ENCODE measurements at places on chromosomes 5 and 9.

GRCh38 chr5:125054146-125054545 is 307.7 kb upstream of the ZNF608 start:
- DNase-seq, result no peak

GRCh38 chr9:93575796-93576257 is 557 bp upstream of the PHF2 start:
- DNase-seq, result peak; percentile 20

- no peak for DNase-seq
These were observed 18.7 kb downstream of the XRCC4 start for GRCh38 chr5:83095957-83096539.

DNA sequence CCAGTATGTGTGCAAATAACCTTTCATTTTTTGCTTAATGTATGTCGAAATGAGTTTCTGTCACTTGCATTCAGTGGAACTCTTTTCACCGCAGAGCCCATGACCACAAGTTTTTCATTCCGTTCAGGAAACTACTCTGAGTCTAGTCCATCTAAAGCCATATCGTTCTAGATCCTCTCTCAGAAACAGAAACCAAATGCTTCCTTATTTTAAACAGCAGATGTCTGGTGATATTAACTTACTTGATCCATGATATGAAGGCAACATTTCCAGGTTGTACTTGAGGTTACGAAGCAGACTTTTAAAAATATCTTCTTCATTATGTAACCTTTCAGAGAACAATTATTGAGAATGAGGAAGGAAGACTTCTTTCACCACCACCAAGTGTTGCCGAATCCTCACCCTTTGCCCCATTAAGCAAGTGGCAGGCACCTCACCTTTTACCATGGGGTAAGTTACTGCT is 72.4 kb upstream of the GNAQ start:
- no peak for DNase-seq

GRCh38 chr5:54720341-54720740 is 202.8 kb downstream of the SNX18 start:
- DNase-seq, result no peak

DNA sequence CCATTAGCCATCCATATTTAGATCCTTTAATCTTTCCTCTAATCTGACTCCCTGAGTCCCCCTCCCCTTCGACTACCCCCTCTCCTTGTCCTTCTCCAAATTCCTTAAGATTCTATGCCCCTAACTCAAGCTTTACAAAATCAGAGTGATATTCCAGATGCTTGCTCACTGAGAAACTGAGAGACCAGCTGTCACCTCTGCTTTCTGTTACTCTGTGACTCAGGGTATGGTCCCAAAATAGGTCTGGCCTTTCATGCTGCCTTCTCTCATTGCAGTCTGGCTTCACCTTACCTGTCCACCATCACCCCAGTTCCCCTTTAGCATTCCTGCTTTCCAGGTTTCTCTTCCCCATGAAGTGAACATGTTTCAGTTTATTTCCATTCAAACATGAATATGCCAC is 383.3 kb upstream of the SLC30A5 start:
- no peak for DNase-seq

DNA sequence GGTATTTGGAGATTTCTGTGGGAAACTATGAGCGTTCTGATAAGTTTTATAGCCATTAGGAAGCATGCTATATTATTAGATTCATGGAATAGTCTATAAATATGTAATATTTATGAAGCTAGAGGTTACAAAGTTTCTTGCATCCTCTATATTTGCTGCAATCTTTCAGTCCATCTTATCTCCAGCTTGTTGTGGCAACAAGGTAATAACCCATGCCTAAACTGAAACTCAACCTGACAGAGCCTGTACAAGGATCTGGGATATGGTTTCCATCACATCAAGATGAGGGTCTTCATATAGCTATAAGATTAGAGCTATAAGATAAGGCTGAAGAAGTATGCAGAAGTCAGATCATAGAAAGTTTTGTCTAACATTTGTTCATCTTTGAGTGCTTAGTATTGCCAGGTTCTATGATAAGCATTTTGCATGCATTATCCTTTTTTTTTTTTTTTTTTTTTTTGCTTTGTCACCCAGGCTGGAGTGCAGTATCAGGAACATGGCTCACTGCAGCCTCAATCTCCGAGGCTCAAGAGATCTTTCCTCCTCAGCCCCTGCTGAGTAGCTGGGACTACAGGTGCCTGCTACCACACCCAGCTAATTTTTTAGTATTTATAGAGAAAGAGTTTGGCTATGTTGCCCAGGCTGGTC is 14.8 kb downstream of the BAAT start:
- DNase-seq, result no peak

DNA sequence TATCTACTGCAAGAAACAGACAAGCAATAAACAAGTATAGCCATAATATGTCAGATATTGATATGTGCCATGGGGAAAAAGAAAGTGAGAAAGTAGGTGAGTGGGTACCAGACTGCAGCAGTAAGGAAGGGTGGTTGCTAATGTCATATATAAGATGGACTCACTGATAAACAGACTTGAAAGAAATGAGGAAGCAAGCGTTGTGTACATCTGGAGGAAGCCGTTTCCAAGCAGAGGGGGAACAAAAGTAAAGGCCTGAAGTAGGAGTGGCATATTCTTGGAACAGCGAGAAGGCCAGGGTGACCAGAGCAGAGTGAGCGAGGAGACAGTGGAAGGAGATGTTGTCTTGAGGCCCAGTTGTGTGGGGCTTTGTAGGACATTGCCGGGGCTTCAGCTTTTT is 142.2 kb upstream of the MAP3K1 start:
- no peak for DNase-seq

DNA sequence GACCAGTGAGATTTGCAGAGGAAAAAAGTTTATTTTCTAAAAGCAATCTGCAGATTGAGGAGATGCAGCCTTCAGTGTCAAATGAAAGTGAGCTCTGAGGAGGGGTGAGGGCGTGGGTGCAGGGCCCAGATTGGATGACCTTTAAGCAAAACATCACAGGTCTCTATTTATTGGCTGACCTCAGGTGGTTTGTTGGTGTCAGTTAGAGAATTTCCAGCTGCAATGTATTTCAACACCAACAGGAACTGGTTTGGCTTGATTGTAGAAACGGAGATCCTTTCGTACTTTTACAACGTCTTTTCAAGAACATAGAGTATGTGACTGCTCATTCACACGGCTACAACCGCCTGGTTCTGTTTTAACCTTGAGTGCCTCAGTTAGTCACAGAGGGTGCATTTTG is 1069.1 kb downstream of the EFNA5 start:
- no peak for DNase-seq

DNA sequence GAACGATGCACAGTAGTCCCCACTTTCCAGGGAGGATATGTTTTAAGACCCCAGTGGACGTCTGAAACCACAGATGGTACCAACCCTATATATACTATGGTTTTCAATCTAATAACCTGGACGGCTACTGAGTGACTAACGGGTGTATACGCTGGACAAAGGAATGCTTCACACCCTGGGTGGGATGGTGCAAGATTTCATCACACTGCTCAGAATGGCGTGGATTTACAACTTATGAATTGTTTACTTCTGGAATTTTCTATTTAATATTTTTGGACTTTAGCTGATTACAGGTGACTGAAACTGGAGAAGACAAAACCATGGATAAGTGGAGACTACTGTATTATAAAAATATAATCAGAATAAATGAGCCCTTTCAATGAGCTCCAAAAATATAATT is 147.6 kb upstream of the TRIM32 start:
- DNase-seq, result no peak

- peak; percentile 37 for DNase-seq
These were observed 35.7 kb downstream of the EXD3 start for GRCh38 chr9:137387114-137387890.

- no peak for DNase-seq
These were observed 3.1 kb downstream of the EIF4E1B start for GRCh38 chr5:176633598-176633997.

DNA sequence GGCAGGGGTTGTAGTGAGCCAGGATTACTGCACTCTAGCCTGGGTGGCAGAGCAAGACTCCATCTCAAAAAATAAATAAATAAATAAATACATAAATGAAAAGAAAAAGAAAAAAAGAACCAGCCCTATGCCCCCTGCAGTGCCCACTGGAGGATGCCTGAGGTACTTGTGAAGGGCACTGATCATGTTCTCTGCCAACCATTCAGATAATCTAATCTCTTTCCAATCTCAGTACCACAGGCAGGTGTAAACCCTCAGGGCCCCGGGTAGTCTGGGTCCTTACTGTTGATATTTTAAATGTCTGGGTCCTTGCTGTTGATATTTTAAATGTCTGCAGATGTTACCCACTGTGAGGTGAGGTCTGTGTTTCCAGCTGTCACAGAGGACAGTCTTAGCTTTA is 321.8 kb upstream of the ADCY2 start:
- DNase-seq, result no peak

DNA sequence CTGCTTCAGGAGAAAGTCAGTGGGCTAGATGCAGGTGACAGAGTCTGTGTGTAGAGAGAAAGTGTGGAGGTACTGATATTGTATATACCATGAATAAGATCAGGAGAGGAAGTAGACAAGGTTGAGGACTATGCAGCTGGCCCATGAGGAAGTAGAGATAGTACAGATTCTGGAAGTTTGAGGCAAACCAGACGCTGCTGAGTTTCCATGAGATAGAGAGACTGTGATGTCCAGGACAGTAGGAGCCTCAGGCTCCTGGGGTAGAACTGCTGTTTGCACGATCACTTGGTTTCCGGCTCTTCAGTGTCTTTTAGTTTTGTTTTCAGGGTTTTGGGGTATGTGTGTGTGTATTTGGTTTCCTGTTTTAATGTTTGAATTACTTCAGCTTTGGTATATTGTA is 13.6 kb downstream of the OTULINL start:
- no peak for DNase-seq

DNA sequence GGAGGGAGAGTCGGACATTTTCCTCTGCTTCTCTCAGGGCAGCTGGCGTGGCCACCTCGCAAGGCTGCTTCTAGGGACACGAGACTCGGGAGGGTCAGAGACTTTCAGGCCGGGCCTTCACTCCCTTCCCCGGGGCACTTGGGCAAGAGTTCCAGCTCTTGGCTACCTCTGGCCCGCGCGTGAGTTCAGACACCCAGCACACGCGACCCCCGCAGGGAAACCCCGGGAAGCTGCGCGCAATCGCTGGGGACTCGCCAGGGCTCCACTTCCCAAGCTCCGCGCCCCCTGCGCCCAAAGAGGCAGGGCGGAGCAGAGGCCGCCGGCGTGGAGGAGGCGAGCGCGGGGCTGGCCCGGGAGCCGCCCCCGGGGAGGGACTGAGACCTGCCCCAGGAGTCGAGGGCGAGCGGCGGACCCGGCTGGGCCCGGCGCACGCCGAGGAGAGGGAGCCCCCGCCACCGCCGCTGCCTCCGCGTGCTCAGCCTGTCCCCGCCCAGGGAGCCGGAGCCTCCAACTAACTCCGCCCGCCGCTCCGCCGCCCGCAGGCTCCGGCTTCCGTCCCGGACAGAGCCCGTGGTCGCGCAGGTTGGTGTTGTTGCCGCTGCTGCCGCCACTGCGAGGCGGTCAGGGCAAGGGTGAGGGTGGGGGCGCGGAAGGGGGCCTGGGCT is at the start of gene PAM:
Gene PAM, plus strand, starts transcription at position 539 of the 665 bp plus-strand sequence. CDS start 110,891 bp downstream, outside the sequence.
- DNase-seq, result peak; percentile 29

DNA sequence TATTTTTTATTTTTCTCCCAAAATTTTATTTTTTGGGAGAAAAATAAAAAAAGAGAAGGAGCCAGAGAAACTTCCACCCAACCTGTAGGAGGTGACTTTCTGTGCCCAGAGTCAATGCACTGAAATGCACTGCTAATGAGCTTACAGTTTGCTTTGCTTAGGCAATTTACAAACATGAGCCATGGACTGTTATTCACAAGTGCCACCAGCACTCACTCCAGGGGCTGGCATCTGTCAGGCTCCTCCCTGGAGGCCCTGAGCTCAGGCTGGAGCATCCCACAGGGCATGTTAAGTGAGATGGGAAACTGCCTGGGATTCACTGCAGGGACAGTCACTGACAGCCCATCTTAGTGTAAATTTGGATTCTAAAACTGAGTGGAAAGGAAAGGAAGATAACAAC is 74.9 kb downstream of the FANCC start:
- no peak for DNase-seq

GRCh38 chr5:134555223-134555889 is 29.9 kb downstream of the JADE2 start:
- DNase-seq, result no peak

GRCh38 chr5:88899096-88899737 is 16.2 kb upstream of the MEF2C start:
- DNase-seq, result no peak

DNA sequence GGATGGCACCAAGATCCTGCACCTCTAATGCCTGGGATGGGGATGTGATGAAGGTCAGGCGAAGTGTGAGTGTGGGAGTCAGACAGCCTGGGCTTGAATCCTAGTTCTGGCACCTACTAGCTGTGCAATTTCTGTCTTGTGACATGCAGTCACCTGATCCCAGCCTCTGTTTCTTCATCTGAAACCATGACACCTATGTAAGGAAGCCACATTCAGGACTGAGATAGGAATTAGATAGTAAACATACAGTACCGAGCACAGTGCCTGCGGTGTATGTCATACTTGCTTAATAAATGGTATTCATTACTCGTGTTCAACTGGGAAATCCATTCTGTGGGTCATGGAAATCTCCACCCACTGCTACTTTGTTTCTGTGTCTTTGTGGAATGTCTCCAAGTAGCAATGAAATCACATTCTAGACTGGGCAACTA is 140.6 kb upstream of the STC2 start:
- DNase-seq, result no peak

DNA sequence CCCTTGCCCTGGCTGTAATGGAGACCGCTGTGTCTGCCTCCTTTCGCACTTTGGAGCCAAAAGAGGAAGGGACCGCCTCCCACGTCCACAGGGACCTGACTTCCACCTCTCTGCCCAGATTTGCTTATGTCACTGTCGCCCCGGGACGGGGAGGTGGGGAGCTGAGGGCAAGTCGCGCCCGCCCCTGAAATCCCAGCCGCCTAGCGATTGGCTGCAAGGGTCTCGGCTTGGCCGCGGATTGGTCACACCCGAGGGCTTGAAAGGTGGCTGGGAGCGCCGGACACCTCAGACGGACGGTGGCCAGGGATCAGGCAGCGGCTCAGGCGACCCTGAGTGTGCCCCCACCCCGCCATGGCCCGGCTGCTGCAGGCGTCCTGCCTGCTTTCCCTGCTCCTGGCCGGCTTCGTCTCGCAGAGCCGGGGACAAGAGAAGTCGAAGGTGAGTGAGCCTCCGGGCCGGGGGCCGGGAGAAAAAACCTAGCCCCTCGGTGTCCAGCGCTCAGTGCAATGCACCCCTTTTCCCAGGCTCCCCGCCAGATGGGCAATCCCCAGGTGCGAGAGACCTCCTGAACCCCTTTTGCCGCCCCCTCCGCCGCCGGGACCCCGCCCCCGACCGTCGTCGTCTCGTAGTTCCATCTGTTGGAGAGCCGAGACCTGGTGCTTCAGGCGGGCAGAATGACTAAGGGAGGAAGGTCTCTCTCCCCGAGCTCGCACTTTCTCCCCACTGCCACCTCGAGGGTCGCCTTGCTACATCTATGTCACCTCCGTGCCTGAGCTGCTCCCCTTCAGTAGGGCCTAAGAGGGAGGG is at the start of gene GPX3:
Gene GPX3, plus strand, starts transcription at position 288 of the 807 bp plus-strand sequence. Its CDS starts 64 bp downstream, at position 352.
- DNase-seq, result no peak

All from foreskin melanocyte (primary cell).